NCI-H2171 treated with DMSO at 0.1 percent for 48 hours (cell line): ENCODE measurements at places on chromosomes 5 and 9.

DNA sequence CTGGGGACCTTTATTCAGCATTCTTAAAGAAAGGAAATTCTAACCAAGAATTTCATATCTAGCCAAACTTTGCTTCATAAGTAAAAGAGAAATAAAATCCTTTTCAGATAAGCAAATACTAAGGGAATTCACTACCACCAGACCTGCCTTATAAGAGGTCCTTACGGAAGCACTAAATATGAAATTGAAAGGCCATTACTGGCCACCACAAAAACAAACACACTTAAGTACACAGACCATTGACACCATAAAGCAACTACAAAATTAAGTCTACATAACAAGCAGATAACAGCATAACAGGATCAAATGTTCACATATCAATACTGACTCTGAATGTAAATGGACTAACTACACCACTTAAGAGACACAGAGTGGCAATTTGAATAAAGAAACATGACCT, 361.4 kb upstream of the POU5F2 start:
- DNase-seq: no peak

GRCh38 chr9:94668928-94669729, 29.8 kb upstream of the FBP1 start:
- DNase-seq: peak; percentile 88

- DNase-seq: no peak
Measured at GRCh38 chr5:115772731-115773475, 43.6 kb downstream of the CDO1 start.

DNA sequence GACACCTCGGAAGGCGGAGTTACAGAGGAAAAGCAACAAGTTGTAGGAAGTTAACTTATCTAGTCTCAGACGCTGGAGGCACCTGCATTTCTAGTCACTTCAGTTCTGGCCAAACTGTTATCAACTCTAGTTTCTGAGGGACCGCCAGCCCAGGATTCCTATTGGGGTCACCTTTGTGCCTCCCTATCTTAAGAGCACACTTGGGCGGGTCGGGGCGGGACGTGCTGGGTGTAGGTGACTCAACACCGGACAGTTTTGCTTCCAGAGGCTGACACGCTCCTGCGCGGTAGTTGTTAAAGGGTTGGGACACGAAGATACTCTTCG, 679 bp upstream of the KDM4C start:
- no peak for DNase-seq

DNA sequence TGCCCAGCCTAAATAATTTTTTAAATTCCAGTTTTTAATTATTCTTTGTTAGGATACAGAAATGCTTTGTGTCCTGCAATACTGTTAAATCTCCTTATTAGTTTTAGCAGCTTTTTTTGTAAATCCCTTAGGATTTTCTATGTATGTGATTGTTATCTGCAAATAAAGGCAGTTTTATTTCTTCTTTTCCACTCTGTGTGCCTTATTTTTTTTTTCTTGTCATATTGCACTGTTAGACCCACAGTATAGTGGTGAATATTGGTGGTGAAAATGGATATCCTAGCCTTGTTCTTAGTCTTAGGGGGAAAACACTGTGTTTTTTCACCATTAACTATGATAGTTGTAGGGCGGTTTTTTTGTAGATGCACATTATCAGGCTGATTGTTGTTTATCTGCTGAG, 11.3 kb upstream of the KIAA1958 start:
- no peak for DNase-seq

GRCh38 chr5:53607886-53608285, 47.4 kb downstream of the NDUFS4 start:
- no peak for DNase-seq

DNA sequence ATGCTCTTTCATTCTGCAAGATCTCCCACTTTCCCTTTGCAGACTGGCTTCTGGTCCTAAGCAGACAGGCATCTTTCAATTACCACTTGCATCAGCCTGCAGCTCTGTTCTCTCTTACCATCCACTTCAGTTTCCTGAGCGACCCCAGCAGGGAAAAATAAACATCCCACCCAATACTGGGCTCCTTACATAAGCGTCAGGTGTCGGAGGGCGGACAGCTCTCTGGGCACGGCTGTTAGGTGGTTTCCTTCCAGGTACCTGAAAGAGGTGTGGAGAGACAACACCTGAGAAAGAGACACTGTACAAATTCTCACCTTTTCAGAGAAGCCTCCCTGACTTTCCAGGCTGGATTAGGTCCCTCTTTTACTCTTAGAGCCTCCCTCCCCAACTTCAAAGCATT, 145.1 kb upstream of the PANK3 start:
- no peak for DNase-seq

- DNase-seq: no peak
Measured at GRCh38 chr5:59348189-59348588, 545.3 kb downstream of the PDE4D start.

- peak; percentile 25 for DNase-seq
Measured at GRCh38 chr5:1718669-1719068, 81.0 kb downstream of the MRPL36 start.

- no peak for DNase-seq
Measured at GRCh38 chr9:98107926-98108325, 11.1 kb downstream of the TRIM14 start.

DNA sequence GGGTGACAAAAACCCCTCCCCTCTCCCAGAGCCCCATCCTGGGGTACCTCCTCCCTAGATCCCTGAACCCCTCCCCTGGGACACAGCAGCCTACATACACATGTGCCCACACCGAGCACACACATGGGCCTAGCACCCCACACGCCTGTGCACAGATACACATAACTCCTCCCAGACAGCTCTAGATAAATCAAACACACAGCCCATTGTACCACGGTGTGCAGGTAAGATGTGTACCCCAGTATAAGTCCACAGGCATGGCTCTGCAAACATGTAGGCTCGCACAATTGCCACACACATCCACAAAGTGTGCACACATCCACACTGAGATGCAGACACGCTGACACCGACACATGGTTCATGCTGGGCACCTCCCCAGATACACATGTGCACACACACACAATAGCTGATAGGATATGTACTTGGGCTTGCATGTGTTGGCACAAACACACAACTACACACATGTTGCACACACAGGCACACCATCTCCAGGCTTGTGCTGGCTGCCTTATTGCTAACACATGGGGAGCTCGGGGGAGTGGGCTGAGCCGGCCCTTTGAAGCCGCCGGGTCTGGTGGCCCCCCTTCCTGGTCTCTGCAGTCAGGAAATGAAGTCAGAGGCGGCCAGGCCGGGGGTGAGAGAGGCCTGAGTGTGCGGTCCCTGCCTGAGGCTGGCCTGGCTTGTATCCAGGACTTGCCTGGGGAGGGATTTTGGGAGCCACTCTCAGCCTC, 30.2 kb downstream of the GOLGA2 start:
- DNase-seq: no peak

DNA sequence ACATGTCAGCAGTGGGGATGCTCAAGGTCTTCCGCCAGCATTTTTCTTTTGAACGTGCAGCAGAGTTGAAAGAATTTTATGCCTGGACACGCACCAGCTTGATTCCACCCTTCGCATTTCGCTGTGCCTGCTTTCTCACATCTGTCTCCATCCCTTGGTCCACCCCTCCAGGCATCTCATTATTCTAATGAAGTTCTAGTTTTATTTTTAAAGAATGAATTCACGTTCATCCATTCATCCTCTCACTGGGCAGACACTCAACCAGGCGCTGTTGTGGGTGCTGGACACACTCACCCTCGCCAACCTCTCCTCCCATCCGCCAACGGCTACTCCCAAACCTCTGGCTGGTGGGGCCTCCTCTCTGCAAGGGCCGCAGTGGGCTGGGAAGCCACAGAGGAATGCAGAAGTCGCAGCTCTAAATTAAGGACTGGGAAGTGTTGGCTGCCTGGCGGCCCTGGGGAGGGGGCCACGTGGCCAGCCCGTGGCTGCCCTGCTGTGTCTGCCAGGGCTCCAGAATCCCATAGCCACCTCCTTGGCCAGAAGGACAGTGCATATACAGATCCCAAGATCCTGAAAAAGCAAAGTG, 6.7 kb downstream of the SUSD3 start:
- no peak for DNase-seq

DNA sequence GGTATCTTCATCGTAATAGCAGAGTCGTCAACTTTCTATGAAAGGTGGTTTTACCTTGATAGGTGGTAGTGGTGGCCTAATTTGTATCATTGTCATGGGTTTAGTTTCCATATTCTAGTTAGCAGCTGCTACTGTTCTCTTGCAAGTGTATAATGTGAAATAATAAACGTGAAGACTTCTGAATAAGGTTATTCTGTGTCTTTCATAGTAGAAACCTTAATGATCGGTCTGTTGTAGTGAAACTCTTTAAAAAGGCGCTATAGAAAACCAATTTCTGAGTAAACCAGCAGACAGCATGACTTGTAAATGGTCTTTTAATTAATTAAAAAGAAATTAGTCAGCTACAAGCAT, 1.6 kb downstream of the SET start:
- no peak for DNase-seq

DNA sequence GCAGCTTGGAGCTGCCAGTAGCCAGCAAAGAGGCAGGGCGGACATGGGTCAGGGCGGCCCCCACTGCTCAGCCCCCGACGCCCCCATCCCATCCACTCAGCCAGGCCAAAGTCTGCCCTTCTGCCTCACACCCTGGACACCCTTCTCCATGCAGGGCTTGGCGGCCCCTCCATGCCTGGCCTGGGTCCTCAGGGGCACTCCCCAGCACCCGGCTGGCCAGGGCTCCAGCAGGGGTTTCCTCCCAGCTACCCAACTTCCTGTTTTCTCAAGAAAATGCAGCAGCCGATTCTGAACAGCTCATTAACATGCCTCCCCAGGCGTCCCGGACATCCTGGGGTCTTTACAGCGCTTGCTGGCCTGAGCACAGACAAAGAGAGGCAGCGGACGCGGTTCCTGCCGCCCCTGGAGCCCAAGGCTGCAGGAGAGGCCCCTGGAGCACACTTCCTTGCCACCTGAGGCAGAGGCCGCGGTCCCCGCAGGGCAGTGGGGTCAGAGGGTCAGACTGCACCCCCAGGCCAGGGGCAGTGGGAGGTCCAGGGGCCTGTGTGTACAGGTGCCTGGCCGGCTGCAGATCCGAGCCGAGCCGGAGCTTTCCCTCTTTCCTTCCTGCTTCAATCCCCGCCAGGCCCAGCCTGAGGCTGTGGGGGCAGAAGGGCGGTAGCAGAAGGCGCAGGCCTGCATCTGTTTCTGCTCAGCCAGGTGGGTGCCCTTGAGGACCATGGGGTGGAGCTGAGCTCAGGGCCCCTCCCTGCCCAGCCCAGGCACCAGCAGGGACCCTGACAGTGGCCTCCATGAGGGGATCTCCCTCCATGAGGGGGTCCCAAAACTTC, 18.7 kb upstream of the NRARP start:
- DNase-seq: no peak

- no peak for DNase-seq
Measured at GRCh38 chr9:34463098-34463900, 4.7 kb downstream of the DNAI1 start.

DNA sequence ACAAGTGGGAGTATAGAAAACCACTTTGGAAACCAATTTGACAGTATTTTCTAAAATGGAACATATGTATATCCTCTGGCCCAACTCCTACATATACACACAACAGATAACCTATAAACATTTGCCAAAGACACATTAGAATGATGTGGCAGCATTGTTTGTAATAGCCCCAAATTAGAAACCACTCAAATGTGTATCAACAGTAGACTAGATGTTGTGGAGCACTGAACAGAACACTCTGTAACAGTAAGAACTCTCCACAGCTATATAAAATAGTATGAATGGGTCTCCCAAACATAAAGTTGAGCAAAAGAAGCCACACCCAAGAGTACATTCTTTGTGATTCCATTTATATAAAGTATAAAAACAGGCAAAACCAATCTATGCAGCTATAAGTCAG, 6.1 kb downstream of the ZNF622 start:
- no peak for DNase-seq

GRCh38 chr5:150623152-150623877, 17.1 kb upstream of the SYNPO start:
- DNase-seq: no peak

- DNase-seq: no peak
Measured at GRCh38 chr5:168801567-168801966, 222.4 kb upstream of the PANK3 start.

GRCh38 chr5:1545805-1546355, 22.1 kb upstream of the LPCAT1 start:
- peak; percentile 83 for DNase-seq

DNA sequence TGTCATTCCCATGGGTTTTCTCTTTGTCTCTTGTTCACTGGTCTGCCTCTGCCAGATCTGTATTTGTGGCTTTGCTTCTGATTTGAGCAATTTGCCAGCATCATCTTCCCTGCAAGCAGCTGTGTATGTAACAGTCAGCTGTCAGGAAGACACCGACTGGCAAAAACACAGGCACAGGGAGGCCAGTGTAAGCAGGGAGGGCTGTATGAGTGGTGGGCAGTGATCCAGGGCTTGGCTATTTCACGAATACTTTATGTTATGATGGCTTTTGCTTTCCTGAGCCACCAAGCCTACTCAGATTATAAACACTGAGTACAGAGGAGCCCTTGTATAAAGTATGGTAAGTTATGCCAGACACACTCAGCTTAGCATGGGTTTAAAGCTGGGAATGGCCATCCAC, 11.6 kb downstream of the BNIP1 start:
- no peak for DNase-seq

DNA sequence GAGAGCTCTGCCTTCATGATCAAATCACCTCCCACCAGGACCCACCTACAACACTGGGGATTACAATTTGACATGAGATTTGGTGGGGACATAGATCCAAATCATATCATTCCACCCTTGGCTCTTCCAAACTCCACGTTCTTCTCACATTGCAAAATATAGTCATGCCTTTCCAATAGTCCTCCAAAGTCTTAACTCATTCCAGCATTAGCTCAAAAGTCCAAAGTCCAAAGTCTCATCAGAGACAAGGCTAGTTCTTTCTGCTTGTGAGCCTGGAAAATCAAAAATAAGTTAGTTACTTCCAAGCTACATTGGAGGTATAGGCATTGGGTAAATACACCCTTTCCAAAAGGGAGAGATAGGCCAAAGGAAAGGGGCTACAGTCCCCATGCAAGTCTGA, 186.9 kb upstream of the PAPPA start:
- no peak for DNase-seq

DNA sequence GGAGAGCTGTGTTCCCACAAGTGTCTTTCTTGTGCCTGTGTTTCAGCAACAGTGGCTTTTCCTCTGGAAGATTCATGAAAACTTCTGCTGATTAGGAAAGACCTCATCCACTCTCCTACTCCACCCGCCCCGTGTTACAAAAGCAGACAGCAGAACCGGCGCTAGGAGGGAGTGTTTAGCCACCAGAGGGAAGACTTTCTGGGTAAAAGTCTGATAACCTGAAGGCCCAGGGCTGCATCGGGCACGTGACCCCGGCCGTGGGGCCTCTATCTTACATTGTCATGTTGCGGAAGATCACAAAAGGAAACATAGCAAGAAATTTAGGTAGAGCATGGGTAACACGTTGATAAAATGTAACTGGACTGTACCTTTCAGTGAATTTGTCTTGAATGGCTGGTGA, 32.0 kb upstream of the DMRT2 start:
- peak; percentile 42 for DNase-seq

GRCh38 chr5:56288873-56289601, 55.9 kb upstream of the ANKRD55 start:
- no peak for DNase-seq
